ENCODE measurements at places on chromosomes 11 and 22.

GRCh38 chr11:64790205-64791095 lies 12.1 kb upstream of the SF1 start:
- DNase-seq, result no peak

DNA sequence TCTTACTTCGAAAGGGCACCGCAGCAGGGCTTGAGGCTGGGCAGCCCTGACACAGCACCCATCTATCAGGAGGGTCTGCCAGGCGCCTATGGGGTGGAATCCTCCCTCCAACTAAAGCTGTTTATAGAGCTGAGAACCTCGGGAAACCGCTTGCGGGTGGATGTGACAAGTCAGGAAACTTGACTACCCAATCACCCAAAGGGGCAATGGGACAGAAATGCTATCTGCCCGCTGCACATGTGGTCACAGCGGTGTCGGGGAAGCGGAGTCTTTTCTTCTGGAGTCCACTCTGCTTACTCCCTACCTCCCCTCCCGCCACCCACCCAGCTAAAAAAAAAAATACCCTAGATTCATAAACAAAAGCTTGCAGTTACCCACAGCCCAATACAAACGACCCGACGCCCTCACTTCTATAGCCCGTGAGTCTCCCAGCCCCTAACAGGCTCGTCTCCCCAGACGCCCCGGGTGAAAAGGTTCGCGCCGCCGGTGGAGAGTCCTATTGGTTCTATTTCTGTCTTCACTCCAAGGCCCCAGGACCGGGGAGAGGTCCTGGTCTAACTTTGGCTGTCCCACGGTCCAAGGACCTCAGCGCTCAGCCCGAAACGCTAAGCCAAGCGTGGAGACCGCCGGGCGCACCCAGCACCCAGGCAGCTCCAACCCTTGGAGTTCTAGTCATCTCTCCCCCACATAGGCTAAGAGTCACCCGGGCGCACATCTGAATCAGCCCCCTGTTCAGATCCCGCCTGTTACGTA lies 1.4 kb downstream of the TRPC6 start:
- no peak for DNase-seq

DNA sequence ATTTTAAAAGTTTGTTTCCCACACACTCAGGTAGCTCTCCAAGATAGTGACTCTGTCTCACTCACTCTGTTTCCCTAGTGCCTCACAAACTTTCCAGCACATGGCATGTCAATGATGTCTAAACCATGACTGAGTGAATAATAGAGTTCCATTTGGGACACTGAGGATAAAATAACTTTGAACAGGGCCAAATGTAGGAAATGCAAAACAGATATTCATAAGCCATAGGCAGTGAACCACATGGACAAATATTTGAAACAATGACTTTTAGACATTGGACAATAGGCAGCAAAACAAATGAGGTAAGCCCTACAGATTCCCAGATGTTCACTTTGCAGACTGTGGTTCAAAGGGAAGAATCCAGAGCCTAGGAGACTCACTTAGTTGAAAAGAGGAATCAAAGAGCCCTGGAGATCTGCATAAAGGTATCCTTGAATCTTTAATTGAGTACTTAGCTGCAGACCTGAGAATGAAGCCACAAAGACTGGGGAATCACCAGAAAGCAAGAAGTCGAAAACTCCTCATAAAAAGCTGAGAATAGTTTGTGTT lies 173.3 kb downstream of the FAM76B start:
- DNase-seq, result no peak

DNA sequence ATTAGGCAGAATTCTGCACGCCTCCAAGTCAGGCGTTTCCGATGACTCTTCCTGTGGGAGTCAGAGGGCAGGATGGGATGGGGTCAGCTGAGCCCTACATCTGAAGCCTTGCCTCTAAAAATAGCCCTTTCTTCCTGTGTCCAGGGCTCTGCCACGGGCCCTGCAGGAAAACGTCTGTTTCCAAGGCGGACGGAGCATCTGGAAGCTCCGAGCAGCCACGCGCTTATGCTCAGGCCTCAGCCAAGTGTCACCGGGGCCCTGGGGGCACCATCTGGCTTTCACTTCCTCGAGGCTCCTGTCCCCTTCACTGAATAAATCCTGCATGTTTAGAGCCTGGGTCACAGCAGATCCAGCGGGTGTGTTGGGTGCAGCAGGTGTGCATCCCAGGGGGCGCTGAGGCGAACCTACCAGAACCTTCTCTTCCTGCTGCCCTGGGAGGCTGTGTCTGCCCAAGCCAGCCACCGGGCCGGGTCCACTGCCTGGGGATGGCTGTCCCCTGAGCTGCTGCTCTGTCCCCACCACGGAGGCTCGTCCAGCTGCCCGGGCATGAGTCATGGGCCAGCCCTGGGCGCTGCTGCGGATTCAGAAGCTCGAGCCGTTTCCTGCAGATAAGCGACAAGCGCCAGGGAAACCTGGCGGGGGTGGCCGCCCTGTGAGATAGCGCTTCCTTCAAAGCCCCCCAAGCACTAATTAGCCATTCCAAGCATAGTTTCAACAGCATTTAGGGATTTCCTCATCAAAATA lies 32.0 kb upstream of the LINC01488 start:
- no peak for DNase-seq

DNA sequence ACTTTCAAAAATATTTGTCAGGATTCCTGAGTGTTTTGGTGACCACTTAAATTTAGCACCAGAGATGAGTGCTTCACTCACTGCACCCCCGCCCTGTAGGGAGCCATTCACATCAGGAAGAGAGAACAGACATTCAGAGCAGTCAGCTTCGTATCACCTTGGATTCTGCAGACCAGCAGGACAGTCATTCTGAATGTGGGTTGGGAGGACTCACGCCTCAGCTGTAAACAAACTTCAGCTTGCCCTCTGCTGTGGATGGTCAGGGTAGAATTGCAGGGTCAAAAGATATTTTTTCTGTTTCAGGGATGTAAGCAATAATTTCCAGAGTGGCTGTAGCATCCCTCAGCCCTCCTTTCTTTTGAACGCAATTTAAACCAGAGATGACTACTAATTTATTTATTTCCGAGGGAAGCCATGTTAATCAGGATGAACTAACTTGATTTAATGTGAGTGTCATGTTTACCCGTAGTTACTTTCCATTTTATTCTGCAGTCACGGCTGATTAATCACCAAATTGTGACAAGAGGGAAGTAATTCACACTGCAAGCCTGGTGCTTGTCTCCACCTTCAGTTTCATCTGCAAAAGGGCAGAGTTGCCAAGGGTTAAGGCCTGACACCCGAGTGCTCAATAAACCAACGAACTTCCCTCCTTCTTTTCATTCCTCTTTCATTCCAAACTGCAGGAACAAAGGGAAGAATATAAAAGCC lies 174.2 kb upstream of the DDI1 start:
- no peak for DNase-seq

- DNase-seq, result no peak
Measured at GRCh38 chr11:132147464-132147863, 777.0 kb downstream of the NTM start.

GRCh38 chr11:128835741-128836430 lies 31.2 kb downstream of the KCNJ1 start:
- no peak for DNase-seq

DNA sequence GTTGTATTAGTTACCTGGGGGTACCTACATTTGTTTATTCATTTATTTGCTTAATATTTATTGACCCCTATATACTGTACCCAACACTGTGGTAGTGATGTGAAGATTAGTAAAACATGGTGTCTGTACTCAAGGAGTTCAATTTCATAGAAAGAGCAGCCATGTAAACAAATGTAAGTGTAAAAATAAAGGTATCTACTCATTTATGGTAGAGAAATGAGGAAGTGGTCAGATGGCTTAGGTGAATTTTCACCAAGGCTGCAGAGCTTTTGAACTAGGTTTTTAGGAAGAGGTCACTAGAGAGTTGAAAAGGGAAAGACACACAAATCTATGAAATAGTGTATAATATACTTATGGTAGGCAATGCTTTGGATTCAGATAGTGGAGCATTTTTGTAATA lies 11.1 kb downstream of the CTR9 start:
- DNase-seq, result no peak

GRCh38 chr22:20572132-20572802 lies 64.9 kb downstream of the MED15 start:
- no peak for DNase-seq

DNA sequence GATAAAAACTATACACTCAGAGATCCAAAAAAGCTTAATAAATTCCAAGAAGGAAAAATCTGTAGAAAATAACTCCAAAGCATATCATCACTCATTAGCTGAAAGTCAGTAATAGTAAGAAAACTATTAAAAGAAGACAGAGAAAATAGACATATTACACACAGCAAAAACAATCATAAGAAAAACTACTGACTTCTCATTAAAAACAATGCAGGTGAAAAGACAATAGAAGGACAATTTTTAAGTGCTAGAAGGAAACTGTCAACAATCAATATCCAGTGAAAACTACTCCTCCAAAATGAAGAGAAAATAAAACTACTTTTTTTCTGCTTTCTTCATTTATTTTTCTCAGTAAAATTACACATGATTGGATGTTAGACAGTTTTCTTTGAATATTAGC lies 56.5 kb downstream of the BLID start:
- no peak for DNase-seq

DNA sequence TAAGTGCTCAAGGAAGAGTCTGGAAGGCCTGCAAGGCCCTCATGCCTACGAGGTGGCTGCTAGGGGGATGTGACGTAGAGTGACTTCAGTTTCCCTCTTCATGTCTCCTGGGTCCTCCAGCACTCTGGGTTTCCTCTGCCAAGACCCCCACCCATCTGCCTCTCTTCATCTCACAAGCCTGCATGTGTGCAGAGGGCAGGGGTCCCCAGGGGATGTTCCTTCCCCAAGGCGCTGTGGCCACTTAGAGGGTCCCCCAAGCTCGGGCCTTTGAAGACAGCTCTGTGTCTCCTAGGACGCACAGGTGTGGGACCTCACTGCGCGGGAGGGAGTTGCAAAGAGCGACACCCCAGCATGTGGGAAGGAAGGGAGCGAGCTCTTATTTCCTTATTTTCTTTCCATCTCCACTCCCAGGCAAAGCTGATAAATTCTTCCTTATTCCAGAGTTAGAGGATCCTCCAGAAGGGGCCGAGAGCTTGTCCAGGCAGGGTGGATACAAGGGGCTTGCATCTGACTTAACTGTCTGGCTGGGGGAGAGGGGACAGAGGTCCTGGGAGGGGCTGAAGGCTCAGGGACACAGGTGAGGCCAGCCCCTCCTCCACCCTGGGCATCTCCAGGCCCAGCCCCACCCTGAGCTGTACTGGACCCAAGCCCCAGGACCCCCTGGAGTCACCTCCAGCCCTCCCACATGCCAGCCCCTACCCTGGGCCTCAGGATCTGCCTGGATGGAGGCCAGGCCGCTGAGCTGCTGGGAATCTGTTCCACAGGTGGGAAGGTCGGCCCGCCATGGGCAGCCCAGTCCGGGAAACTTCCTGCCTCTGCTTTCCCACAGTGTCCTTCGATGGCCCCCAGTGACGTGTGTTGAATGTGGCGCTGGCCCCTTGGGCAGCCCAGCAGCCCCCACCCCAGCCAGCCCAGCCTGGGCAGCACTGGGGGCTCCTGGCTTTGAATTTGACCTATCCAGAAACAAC lies 59.7 kb upstream of the KCNQ1OT1 start:
- no peak for DNase-seq

DNA sequence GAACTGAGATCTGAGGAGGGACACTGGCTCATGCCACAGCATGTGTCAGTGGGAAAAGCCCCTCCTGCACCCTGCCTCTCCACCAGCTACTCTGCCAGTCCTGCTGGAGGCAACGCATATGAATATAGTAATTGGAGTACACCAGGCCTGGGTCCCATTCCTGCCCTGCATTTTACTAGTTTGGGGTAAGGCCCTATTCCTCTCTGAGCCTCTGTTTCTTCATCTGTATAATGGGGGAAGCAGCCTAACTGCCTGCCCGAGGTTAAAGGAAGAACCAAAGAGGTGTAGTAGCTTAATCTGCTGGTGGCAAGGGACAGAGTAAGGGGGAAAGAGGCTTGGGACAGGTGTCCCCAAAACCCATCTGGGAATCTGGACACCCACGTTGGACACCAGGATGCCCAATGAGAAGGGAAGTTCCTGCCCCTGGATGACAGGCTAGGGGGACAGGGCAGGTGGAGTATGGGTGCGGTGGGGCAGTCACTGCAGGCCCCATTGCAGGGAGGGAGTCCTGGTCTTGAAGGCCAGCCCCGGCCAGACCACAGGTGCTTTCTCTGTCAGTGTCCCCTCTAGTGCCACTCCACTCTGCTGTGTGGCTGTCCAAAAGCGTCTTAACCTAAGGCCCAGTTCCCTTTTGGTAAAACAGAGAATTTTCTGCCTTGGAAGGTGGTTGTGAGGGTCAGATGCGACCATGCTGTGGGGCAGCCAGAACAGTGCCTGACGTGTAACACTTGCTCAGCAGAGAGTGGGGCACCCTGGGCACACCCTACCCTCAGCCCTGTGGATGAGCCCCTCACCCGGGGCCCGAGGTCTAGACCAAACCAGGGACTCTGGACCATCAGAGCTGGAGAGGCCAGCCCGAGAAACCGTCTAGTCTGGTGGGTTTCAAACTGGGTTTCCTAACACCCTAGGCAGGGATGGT lies 11.5 kb downstream of the TSKU start:
- DNase-seq, result no peak

GRCh38 chr11:95426823-95427462 lies 195.9 kb upstream of the SESN3 start:
- no peak for DNase-seq

DNA sequence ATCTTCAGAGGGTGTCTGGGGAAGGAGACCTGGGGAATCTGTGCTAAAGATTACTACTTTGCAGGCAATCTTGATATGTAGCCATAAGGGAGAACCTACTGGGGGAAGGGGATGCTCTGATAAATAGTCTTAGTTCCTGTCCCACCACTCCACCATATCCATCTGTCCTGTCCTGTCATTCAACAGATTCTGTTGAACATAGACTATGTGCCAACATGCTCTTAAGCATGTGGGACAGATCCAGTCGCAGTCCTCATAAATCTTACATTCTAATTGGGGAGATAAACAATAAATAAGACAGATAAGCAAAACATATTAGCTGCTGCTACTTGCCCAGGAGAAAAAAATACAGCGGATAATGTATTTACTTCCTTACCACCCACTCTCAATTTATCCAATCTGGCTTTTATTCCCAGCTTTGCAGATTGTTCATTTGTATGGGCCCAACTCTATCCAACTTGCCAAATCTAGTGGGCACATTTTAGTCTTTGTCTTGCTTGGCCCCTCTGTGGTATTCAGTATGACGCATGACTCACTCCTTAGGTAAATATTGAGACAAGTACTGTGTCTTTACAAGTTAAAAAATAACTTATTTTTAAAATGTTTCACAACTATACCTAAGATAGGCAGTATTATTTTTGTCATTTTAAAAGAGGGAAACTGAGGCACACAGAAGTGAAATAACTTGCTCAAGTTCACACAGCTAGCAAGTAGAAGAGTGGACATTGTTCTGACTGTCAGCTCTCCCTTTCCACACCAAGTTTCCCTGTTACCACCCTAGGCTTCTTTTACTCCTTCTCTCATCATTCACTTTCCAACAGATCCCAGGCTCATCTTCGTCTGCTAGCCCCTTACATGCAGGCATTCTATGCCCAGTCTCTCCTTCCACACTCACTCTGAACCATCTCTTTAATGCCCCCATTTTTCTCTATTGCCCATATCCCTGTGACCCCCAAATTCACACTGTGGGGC lies 133.6 kb upstream of the SESN3 start:
- no peak for DNase-seq

GRCh38 chr11:70175236-70175698 lies 27.8 kb upstream of the FADD start:
- DNase-seq, result no peak
